ENCODE measurements at places on chromosomes 6 and 20.

- DNase-seq: no peak
Observed at GRCh38 chr6:35152067-35152707, 11.0 kb upstream of the TCP11 start.

DNA sequence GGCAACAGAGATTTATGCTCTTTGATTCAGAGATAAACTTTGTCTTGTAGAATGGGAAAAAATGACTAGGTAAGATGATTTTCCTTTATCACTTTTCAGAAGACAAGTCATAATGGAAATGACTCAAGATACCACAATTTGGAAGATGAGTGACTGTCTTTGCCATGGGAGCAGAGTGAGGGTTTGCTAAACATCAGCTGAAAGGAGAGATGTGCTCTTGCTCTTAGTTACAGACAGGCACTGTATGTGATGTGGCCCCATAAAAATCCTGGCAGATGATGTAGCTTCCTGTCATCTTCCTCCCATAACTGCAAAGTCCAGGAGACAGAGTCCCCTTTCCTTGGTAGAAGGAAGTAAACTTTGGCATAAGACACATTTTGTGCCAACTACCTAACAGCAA is 47.6 kb downstream of the BACH2 start:
- no peak for DNase-seq

DNA sequence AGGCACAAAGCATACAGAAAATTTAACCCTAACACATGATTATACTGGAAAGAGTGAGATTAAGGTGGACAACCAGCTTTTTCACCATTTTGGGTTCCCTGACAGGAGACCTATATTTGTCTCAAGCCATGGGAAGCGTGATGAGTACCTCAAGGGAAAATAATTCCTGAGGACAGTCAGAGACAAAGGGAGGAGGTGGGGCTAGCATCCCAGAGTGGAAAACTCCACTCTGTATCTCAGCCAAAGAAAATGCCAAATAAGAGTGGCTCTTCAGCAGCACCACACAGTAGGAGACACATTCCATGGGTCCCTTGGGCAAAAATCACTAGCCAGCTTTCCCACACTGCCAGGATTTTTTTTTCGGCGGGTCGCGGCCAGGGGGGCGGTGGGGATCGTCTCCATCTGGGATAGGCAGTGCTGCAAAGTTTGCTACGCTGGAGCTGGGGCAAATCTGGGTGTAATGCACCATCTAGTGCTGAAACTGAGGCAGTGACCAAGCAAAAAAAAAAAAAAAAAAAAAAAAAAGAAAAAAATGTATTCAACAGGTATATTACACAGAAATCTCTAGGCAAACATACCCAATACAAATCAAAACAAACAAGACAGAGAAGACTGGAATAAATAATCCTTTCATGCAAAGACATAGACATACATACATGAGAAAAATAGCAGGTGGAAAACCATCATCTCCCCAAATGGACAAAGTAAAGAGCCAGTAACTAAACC is 77.3 kb upstream of the SLC35F1 start:
- DNase-seq: no peak

DNA sequence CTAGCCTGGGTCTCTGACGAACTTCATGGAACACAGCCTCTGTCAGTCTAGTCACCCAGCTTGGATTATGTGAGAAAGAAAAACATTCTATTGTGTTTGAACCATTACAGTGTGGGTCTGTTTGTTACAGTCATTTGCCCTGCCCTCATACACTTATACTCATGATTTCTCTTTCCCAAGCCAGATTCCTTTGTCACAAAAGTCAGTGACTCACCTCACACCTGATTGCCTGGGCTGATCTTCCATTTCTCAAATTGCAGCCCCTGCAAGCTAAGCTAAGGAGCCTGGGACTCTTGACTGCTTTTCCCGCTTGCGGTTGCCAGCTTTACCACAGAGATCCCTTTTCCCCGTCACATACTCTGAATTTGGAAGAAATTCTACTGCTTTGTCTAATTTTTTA is 395.9 kb downstream of the SAMD5 start:
- DNase-seq: no peak

GRCh38 chr6:5034328-5034727 is 30.5 kb upstream of the RPP40 start:
- no peak for DNase-seq

GRCh38 chr6:111845441-111845871 is 27.8 kb downstream of the FYN start:
- no peak for DNase-seq

- no peak for DNase-seq
Observed at GRCh38 chr6:6412700-6413099, 92.2 kb upstream of the F13A1 start.

GRCh38 chr6:50831186-50831585 is 12.5 kb downstream of the TFAP2B start:
- no peak for DNase-seq

DNA sequence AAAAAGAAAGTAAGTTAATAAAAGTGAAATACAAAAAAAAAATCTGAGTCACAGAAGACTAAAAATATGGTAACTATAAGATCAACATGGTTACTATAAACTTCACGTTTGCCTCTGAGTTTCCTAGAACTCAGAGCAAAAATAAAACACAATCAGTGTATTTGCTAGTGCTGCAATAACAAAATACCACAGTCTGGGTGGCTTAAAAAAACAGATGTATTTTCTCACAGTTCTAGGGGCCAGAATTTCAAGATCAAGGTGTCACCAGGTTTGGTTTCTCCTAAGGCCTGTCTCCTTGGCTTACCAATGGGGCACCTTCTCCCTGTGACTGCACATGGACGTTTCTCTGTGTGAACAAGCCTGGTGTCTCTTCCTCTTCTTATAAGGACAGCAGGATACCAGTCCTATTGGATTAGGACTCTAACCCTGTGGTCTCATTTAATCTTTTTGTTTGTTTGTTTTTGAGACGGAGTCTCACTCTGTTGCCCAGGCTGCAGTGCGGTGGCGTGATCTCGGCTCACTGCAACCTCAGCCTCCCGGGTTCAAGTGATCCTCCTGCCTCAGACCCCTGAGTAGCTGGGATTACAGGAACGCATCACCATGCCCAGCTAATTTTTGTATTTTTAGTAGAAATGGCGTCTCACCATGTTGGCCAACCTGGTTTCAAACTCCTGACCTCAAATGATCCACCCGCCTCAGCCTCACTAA is 104.9 kb upstream of the LOC128125822 start:
- no peak for DNase-seq

- no peak for DNase-seq
Observed at GRCh38 chr6:56733211-56733697, 90.6 kb upstream of the DST start.

- no peak for DNase-seq
Observed at GRCh38 chr6:158938811-158939254, 61.2 kb downstream of the RSPH3 start.

DNA sequence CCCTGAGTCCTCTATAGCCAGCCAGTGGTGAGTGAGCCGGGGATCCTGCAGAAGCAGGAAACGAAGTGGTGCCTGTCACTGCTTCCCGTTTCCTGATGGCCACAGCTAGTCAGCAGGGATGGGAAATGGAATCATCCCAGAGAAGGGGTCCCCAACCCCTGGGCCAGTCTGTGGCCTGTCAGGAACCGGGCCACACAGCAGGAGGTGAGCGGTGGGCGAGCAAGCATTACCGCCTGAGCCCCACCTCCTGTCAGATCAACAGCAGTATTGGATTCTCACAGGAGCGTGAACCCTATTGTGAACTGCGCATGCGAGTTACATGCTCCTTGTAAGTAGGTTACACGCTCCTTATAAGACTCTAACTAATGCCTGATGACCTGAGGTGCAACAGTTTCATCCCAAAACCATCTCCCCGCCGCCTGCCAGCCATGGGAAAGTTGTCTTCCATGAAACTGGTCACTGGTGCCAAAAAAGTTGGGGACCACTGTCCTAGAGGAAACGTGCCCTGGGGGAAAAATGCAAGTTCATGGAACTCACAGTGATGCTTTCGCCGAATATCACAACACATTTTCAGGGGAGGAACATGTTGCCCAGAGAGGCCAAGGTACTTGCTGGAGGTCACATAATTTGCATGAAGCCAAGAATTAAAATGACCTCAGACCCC is 113.8 kb downstream of the JPH2 start:
- DNase-seq: peak; percentile 31

DNA sequence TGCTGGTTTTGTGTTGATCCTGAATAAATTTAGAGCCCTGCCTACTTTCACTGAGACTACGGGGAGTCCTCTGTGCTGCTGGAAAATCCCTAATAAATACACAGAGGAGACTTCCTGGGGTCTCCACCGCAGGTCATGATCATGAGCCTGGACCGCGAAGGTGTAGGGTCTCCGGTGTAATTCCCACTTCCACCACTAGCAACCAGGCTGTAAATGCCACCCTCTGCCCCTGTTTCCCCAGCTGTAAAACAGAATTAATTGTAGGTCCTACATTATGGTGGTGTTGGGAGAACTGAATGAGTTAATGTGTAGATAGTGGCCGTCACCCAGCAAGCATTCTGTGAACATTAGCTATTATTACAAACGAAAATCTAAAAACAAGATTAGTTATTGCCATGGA is 191.6 kb upstream of the THBS2 start:
- no peak for DNase-seq

DNA sequence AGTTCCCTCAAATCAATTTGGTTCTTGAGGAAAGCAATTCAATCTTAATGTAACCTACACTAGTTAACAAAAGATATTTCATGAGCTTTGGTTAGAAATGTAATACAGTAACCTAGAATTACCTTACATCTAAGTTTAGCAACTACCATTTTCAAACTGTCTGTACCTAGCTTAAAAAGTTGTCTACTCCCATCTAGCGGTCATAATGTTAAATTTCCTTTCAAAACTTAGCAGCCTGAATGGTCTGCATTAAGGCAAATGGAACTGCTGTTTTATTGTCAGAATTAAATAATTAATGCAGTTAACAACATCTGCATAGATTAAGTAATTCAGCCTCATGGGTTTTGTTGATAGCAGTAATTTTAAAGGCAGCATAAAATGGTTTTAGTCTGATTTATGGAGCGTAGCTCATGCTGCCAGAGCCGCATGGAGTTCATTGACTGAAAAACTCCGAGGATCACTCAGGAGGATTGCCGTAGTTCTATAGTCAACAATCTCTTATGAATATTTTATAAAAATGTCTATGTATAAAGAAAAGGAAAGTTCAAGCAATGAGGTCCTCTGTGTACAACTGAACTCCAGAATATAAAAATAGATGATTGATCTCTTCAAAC is 485.4 kb upstream of the MANEA start:
- DNase-seq: no peak

DNA sequence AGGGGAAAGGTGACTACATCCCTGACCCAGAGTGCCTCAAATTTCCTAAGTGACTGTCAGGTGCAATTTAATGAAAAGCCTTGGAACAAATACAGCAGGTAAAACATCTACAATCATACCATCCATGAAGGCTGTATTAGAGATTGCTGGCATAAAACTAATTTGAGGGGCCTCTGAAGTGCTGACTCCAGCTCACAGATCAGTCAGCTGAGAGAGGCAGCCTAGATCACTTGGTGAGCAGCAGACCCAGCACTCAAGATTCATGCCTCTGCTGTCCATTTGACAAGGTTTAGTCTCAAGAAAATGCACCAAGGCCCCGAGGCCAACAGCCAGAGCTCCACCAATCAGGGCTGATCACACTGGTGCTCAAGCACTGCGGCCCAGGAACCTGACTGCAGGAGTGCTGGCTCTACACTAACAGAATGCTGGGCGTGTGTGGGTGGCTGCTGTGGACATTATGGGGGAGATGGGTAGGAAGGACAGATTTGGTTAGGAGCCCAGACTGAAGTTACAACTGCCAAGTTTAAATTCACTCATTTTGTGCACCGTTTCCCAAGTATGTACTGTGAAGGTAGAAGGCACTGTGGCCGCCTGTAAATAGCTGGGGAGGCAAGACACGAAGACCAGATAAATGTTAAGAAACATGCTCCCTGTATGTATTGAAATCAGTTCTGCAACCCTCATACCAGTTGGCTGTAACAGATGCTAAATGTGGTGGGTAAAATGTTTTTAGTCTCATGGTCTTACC is 28.2 kb downstream of the SNX5 start:
- DNase-seq: no peak

- no peak for DNase-seq
Observed at GRCh38 chr20:13288357-13288756, 67.3 kb downstream of the ISM1 start.

GRCh38 chr6:159718634-159719033 is 8.7 kb upstream of the WTAP start:
- DNase-seq: no peak

DNA sequence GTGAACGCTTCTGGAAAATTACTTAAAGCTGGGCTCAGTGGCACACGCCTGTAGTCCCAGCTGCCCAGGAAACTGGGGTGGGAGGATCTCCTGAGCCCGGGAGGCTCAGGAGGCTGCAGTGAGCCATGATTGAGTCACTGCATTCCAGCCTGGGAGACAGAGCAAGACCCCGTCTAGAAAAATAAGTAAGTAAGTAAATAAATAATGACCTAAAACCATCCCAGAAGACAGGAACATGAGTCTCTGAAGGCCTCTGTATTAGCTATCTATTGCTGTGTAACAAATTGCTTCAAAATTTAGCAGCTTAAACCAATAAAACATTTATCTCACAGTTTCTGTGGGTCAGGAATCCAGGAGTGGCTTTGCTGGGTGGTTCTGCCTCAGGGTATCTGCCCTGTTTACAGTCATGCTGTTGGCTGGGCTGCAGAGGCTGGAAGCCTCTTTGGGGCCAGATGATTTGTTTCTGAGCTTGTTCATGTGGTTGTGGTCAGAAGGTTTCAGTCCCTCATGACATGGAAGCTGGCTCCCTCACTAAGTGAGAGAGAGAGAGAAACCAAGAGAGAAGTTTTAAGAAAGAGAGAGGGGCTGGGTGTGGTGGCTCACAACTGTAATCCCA is 48.4 kb upstream of the NCOA3 start:
- DNase-seq: no peak

DNA sequence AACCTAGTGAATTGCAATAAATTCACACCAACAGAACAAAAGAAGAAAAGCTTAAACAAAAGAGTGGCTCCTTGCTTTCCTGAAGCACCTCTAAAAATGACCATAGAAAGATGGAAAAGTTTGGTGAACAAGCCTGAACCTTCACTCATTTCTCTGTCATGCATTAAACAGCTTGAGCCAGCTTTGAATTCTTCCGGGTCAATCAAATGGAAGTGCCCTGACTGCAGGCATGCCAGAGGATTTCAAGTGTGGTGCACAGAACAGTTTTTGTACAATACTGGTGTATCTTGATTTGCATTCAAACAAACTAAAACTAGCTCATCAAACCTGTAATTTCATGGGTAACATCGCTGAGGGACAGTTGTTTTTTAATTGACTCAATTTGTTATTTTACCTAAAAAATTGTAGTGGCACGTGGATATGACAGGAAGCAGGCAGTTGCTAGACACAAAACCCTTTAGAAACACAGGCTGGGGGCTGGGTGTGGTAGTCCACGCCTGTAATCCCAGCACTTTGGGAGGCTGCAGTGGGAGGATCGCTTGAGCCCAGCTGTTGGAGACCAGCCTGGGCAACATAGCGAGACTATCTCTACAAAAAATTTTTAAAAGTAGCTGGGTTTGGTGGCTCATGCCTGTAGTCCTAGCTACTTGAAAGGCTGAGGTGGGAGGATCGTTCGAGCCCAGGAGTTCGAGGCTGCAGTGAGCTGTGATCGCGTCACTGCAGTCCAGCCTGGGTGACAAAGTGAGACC is 9.1 kb downstream of the CASS4 start:
- DNase-seq: no peak

Data from sciatic nerve (tissue), 2 donors.